AG09309 (cell line): ENCODE measurements at places on chromosomes 6 and 20.

GRCh38 chr6:95364016-95364604 lies 213.2 kb upstream of the MANEA start:
- DNase-seq, result no peak

DNA sequence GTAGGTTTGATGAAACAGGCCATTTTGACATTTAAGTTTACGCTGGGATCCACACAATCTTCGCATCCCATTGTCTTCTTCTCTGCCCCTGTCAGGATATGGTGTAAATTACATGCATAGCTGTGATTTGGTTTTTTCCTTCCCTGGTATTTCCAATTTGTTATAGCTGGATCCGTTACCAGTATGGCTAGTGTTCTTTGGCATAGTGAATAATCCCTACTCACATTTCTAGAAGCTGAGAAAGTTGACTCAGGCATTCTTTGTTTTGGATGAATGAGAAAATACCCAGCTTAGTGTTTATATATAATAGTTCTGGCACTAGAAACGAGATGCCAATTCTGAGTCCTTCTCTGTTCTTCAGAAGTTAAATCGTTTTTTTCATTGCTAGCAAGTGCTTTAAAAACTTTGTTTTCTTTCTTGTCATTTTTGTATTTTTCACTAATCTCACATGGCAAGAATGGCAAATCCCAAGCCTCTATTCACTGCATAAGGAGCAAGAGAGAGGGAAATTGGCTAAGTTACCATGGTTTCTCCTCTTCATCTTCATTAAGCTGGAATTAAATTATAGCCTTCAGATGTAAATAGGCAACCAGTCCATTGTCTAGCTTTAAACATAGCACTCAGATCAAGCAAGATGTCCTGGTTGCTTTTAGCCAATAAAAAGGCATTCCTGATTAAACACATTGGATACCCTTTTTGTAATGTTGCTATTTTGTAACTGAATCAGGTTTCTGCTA lies 91.9 kb upstream of the LAMP5 start:
- DNase-seq, result no peak

- DNase-seq, result no peak
These were observed 31.3 kb downstream of the KCNK5 start for GRCh38 chr6:39197922-39198500.

DNA sequence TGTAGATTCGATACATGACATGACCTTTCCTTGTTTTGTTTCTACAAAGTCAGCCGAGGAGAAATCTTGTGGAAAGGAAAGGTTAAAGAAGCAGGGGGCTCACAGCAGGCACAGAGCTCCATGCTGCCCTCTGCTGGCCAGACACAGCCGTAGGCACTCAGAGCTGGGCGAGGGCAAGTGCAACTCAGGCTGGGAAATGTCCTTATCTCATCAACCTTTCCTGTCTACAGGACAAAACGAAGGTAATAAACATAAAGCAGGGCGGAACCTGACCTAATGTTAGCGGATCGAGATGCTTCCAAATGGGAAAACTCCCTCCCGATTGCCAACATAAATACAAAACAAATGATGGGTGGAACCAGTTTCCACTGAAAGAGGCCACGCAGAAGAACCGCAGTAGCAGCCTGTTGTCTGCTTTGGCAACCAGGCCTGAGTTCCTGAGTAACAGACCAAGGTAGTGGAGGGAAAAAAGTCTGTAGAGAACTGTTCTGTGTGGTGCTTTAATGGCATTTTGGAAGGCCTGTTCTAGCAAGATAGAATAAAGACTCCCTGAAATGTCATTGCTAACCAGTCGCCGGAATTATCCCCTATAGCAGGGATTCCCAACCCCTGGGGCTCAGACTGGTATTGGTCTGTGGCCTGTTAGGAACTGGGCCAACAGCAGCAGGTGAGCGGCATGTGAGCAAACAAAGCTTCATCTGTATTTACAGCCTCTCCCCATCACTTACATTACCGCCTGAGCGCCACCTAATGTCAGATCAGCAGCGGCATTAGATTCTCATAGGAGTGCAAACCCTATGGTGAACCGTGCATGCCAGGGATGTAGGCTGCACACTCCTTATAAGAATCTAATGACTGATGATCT lies 85.2 kb downstream of the MBOAT1 start:
- DNase-seq, result no peak

GRCh38 chr20:57245997-57246396 lies 20.4 kb downstream of the BMP7 start:
- DNase-seq, result no peak

DNA sequence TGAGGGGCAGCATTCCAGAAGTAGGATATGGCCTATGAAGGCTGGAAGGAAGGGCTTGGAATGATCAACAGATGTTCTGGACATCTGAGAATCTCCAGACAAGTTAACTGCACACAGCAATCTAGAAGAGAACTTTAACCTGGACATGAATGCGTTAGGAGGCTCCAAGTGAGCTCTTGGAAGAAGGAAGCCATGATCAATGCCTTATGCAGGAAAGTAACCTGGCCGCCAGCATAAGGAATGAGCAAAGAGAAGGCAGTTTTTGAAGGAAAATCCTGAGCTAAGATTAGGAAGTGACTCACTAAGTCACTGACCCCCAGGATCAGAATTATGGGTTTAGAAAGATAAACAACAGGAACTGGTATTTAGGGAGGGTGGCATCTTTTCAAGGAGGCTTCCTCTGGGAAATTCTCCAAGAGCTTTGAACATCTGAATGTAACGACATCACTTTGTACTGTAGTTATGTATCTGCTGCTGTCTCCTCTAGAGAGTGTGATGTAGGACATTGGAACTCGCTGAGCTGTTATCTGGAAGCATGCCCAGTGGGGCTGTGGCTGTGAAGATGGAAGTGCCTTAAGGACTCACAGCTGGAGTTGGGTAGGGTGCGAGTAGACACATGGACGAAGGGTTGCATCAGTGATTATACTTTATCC lies 236.8 kb downstream of the PACRG start:
- DNase-seq, result peak; percentile 100

GRCh38 chr6:14873781-14874441 lies 372.0 kb upstream of the JARID2 start:
- DNase-seq, result no peak

GRCh38 chr6:75290136-75290945 lies 5.7 kb upstream of the TMEM30A start:
- no peak for DNase-seq

GRCh38 chr6:161141173-161141572 lies 132.7 kb downstream of the AGPAT4 start:
- DNase-seq, result no peak

- DNase-seq, result no peak
These were observed 35.9 kb upstream of the MYB start for GRCh38 chr6:135145063-135145800.

- no peak for DNase-seq
These were observed 6.1 kb upstream of the ULBP2 start for GRCh38 chr6:149935668-149936067.

DNA sequence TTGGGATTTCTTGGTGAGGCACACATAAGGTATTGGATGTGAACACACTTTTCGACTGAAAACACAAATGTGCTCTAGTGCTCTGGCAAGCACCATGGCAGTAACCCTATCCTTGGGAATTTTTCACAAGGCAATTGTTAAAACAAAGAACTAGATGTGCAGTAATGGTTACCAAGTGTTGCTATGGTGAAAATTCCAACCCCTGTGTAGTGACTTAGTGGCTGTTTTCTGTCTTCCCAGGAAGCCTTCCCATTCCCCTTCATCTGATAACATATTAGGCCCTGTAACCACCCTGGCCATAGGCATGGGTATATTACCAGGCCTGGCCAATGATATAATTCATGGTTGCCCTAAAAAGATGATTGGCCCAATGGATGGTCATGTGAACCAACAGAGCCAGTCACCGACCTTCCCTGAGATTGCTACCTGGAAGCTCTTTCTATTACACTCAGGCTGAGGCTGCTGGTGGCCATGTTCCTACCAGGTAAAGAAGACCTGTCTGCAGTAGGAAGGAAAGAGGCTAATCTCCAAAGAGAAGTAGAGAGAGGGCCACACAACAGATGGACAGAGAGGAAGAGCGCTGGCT lies 4.1 kb downstream of the C20orf202 start:
- DNase-seq, result no peak

DNA sequence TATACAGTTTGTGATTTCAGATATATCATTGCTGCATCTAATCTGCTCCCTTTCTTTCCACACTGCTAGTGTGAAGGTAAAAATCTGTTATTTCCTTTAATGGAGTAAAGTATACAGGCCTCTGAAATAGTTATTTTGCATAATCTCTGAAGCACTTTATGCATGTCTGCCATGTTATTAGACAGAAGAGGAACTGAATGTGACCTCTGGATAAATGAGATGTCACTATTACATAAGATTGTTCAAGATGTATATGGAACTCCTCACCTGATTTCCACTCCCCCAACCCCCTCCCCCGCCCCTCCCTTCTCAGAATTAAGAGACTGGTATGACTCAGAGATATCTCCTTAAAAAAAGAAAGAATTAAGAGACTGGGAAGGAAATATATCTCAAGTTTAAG lies 26.3 kb downstream of the SERINC1 start:
- DNase-seq, result no peak

DNA sequence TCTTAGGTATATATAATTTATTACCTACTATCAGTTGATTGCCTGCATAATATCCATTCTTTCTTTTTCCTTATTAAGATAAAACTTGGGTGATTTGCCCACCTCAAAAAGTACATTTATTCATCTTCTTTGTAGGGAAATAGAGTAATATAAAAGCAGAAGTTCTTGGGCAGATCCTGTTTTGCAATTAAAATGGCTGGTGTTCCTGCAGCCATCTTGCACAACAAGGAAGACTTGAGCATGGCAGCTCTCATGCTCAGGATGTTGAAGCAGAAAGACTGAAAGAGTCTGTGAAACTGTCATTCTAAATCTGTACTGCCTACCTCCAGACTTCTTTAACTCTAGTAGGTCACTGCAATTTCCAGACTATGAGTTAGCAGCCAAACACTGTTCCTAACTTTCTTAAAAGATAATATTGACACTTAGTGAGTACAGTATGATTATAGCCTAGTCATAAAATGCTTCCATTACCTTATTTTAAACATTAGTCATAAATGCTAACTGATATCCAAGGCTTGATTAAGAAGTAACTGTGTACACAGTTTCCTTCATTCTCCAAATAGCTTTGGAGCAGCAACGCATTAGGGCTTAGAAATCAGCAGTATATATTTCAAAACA lies 24.6 kb upstream of the HTR1B start:
- DNase-seq, result no peak

- no peak for DNase-seq
These were observed 160.1 kb downstream of the EYS start for GRCh38 chr6:65546894-65547293.

DNA sequence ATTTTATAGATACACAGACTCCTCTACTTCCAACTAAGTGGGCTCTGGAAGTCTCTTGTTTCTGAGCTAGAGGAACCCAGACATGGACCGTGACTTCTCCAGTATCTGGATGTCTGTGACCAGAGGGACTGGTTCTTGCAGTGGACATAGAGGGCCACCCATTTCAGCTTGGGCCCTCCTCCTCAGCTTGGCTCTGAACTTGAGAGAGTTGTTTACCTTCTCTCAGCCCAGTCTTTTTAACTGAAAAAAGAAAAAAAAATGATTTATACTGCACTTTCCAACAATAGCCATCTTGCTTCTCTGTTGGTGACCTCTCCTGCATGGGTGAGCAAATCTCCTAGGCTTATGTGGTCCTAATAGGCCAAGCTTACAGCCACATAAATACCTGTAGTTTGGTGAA lies 60.3 kb upstream of the TMEM181 start:
- DNase-seq, result no peak

GRCh38 chr20:35702824-35703695 lies 3.9 kb downstream of the ROMO1 start:
- no peak for DNase-seq

- DNase-seq, result peak; percentile 81
These were observed 172.8 kb upstream of the ARG1 start for GRCh38 chr6:131400054-131400778.

DNA sequence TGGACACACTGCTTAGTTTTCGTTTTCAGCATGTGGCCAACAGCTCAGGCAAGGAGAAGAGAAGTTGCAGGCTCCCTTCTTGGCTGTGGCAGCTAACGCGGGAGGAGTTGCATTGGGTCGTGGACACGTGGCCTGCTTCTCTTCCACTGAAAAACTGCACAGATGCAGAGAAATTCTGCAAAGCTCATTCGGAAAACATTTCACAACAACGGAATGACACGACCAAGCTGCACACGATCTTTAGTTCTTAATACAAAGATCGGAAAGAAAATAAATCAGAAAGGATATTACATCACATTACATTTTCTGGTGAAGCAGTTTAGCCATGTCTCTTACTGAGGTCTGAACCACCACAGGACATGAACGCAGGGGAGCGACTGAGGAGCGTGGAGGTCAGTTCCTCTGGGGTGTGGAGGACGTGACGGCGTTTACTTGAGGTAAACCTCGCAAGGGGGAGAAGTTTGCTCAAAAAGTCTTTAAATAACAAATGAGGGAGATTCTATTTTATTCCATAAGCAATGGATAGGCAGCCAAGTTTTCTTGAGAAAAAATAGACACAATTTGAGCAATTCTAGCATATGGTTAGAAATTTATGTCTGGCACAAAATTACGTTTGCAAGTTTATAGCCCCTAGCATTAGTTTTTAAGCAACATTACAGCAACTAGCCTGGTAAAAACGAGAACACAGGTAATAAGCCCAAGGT lies 178.3 kb downstream of the THBS2 start:
- DNase-seq, result peak; percentile 86

DNA sequence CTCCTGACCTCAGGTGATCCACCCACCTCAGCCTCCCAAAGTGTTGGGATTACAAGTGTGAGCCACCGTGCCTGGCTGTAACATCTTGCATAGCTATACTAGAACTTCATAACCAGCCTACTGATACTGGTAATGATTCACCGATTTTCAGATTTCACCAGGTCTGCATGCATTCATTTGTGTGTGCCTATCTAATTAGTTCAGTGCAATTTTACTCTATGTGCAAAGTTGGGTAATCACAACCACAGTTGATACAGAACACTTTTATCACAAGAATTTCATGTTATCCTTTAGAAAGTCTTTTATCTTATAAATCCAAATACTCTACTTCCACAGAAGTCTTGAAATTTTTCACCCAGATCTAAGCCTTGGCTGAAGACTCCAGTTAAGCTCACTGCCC lies 22.2 kb downstream of the FASTKD5 start:
- DNase-seq, result no peak

GRCh38 chr6:6891125-6891721 lies 216.5 kb upstream of the RREB1 start:
- no peak for DNase-seq

DNA sequence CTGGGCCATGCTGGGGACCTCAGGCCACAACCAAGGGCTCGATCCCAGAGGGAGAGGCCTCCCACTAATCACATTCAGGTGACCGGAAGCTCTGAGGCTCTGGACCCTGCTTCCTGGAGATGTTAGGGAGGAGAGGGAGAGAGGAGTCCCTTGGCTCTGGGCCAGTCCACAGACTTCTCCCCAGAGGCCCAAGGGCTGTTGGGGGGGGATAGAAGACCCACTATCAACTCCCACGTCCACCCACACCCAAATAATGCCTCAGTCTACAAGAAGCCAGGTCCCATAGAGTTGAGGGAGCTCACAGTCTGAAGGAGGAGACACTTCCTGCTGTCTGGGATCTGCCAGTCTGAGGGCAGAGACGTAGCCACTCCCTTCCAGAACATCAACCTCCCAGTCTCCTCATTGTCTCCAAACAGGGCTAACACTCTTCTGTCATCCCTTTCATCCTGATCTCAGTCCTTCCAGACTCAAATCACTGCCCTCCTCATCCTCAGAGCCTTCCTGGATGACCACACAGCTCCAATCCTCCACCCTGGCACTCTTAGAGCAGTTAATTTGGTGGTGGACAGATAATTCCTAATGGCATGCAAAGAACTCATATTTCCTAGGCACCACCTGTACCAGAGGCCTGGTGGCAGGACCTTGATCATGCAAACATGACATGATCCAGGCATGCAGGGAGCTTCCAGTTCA lies 69.9 kb downstream of the MRPL14 start:
- DNase-seq, result no peak
